ENCODE measurements at places on chromosomes 1 and 21.

GRCh38 chr1:214341459-214341858 lies 60.5 kb downstream of the SMYD2 start:
- no peak for DNase-seq

- no peak for DNase-seq
These were observed 54.7 kb downstream of the OLFML3 start for GRCh38 chr1:114033961-114034360.

GRCh38 chr1:233433436-233434210 lies 106.1 kb downstream of the MAP3K21 start:
- DNase-seq: no peak

DNA sequence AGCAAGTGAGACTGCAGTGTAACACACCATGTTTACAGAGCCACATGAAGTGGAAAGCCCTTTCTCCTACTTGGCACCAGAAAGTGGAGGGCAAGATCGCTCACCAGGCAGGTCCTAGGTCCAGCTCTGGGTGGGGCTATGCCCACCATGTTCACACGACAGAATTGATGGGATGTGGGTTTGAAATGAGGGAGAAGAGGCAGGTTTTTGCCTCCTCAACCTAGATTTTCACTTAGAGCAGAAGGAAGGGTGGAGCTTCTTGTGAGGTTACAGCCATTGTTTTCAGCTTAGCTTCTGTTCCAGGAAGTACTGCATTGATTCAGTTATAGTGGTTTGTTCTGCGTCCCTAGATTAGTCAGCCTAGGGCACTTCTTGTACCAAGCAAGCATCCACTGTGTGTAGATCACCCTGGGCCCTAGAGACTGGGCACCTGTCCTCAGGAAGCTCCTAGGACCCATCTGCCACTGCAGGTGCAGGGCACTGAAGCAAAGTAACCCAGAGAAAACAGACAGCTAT lies 2.3 kb downstream of the CD53 start:
- peak; percentile 9 for DNase-seq

DNA sequence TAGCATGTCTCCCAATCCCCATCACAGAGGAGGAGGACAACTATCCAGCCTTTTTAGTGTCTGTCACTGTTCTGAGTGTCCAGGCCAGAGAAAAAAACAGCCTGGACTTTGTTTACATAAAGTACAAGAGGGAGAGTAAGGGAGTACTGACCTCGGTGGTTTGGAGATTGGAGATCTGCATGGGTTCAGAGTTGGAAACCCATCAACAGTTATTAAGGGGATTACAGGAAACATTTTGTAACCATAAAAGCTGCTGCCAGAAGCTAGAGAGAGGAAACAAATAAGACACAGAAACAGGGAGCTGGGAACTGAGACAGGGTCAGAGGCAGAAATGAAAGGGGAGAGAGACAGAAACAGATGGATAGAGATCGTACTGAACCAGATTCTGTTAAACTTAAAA lies 131.5 kb upstream of the CTTNBP2NL start:
- no peak for DNase-seq

DNA sequence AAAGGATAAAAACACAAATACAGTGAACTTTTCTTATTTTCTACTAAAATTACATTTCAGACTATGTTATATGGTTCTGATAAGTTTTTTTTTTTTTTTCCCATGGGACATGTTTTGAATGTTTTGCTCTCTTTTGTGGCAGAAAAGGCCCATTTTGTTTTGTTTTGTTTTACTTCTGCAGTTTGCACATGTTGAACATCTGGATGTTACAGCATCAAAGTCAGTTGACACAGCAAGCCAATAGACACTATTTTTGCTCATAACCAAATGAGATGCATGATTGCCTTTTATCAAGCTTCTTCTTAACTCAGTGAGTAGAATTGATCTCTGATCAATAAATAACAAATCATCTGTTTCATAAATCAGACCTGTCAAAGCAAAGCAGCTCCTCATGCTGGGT lies 904.2 kb downstream of the ADGRL2 start:
- DNase-seq: no peak

DNA sequence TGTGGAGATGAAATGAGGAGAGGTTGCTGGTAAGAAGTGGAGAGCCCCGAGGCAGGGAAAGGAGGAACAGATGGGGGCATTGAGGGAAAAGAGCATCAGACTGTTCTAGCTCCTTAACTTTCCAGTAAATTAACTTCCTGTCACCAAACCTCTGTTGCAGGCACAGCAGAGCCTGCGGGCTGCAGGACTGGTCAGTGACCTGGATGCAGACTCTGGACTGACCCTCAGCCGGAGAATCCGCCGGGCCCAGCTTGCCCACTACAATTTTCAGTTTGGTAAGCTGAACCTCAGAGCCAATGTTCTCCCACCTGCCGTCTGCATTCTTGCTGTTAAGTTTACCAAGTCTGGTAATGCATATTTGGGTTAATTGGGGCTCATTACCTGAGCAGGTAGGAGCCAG lies 2.5 kb upstream of the ECM1 start:
- no peak for DNase-seq
